ENCODE measurements at places on chromosomes 2 and 18.

DNA sequence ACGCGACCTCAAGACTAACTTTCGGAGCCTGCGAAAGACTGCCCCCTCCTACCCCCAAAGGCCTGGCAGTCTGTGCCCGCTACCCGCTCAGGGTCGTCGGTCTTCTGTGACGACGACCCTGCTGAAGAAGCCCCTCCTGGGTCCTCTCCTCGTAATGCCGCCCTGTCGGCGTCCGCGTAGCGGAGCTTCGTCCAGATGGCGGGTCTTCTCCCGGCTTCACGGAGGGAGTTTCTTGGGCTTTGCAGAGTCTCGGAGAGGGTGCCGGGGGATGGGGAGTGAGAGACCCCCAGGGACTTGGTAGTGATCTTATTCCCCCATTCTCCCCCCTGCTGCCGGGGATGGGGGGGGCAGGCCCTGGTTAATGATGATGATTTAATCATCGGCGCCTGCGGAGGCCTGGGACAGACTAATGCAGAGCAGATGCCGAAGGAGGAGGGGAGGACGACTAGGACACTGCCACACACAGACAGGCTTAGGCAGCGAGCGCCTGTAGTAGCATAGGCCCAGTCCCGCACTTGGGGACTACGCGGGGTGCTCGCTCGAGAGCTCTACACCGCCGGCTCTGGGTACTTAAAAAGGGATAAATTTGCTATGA is 528 bp upstream of the PCGF1 start:
- DNase-seq, result peak; percentile 65

DNA sequence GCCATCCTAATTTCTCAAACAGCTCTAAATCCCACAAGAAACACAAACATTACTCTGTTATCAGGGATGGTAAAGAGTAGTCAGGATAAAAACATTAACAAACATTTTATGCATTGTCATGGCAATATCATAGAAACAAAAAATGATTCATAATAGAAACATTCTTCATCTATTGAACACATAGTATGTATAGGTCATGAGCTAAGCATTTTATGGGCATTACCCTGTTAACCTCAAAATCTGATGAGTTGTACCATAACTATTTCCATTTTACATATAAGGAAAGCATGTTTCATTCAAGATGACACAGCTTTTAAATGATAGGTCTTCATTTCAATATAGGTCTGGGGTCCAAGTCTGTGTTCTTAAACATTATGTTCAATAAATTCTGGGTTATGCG is 344.9 kb downstream of the RND3 start:
- no peak for DNase-seq

GRCh38 chr18:44979748-44980147 is 299.1 kb downstream of the SETBP1 start:
- DNase-seq, result no peak

DNA sequence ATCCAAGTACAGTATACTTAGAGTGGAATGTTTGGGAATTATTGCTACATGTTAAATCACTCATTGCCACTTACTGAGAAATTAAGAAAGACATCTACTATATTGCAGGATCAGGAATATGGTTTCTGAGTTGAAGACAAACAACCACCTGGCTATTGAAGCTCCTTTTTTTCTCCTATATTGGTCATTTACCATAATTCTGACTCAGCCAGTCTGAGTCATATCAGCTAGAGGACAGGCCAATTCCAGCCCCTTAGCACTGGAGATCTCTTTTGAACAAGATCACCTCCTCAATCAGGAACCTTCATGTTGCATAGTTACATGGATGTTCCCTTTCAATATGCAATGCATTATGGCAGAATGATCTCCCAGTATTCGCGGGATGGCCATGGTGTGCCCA is 42.7 kb upstream of the CDH19 start:
- peak; percentile 3 for DNase-seq

DNA sequence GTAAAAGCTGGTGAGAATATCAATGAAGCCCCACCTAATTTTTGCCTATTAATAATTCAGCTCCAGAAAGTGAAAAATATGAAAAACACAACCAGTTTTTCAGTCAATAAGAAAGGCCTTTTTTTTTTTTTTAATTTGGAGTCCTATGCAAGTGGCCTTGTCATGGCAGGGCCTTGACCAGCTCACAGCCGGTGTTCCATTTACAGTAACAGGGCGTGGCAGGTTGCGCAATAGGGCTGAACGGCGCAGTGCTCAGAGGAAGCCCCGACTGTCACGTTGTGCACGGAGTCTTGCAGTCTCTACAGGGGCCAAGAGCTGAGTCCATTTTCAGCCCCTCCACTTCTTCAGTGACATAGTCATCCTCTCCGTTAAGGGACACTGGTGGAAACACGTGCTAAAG is 184.1 kb upstream of the FN1 start:
- DNase-seq, result peak; percentile 21

GRCh38 chr2:221981912-221982470 is 316.8 kb downstream of the PAX3 start:
- DNase-seq, result no peak

DNA sequence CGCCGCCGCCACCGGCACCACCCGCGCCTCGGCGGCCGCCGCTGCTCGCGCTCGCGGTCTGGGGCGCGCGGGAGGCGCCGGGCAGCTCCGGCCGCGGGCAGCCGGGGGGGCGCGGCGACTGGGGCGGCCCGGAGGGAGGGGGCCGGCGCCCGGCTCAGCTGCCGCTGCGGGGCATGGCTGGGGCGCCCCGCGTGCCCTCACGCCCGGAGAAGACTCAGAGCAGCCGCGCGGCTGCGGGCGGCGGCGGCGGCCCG is 295 bp downstream of the GAREM1 start:
- no peak for DNase-seq

DNA sequence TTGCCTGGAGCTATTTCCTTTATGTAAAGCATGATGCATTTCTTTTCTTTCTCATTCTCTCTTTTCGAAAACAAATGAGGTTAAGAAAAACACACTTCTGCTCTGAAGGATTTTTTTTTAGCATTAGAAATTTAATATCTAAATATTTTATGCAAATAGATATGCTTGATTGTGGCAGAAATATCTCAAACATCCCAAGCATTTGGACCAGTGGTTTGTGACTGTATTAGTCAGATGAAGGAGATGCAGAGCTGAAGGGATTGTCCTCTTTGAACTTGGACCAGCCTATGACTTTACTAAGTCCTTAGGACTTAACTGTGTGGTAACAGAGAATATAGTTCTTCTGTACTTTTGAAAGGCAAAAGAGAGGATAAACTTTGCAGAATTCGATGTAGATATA is 335.9 kb upstream of the NT5C1B start:
- peak; percentile 46 for DNase-seq
